Mammary epithelial cell (primary cell): ENCODE measurements at places on chromosomes 13 and 19.

DNA sequence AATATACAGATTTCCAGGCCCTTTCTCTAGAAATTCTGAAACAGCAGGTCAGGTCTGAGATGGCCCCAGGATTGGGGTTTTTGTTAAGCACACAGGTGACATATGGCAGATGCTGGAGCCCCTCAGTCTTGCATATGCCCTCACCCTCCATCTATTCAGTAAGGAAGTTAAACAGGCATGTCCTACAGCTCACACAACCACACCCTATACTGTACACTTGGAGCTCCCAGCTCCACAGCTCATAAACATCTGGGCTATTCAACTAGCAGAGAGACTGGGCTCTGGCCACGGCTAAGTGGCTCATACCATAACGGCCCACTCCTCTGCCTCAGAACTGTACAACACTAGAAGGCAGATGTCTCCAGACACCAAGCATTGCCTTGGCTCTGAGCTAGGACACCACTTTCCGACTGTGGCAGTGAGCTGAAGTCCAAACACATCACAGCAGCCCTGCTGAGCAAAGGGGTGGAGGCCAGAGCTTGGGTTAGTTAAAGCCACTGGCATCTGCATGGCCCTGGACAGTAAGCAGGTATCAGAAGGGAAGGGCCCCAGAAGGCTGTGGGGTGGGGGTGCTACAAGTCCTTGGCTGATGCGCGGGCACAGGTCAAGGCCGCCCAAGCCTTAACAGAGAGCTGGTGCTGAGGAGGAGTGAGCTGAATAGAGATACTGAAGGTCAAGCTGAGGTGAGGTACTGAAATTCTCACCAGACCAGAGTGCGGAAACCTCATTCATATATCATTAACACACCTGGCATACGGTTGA, 79.1 kb downstream of the ABCC4 start:
- DNase-seq: no peak

GRCh38 chr13:74274916-74275315, 140.7 kb upstream of the KLF12 start:
- DNase-seq: no peak

- no peak for DNase-seq
These were observed 516.0 kb downstream of the DCT start for GRCh38 chr13:93963266-93964145.

DNA sequence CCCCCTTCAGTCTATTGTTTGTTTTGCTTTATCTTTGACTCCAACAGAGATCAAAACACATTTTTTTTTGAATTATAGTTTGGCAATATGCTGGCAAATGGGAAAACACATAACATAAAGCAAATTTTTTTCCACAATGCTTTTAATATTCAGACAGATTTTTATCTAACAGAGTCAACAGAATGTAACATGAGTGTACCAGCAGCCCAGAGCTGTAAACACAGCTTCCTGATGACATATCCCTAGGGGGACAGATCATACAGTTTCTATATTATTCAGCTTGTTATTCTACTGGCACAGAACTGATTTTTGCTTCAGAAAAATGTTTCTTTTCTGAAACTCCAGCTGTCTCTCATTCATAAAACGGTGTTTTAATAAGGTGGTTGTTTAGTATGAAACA, 168.8 kb downstream of the OLFM4 start:
- no peak for DNase-seq
